T-helper 17 cell (primary cell): ENCODE measurements at places on chromosomes 1 and 21. TPM values are rescaled to one million over a fixed set of nuclear protein-coding genes. Genes with fewer than 3 reads are reported as not detected.

- H3K36me3 ChIP-seq, result no peaks in the 10 kb centered on the region
- H3K4me3 ChIP-seq, result no peak overlapping the region
- peaks cover 8% of the 10 kb centered on the region for H3K27me3 ChIP-seq
- DNase-seq, result no peak
Observed at GRCh38 chr1:91166106-91166712, 144.4 kb upstream of the ZNF644 start.

HES2 gene
- not detected for total RNA-seq

TTC39A gene
- total RNA-seq, result not detected

DNA sequence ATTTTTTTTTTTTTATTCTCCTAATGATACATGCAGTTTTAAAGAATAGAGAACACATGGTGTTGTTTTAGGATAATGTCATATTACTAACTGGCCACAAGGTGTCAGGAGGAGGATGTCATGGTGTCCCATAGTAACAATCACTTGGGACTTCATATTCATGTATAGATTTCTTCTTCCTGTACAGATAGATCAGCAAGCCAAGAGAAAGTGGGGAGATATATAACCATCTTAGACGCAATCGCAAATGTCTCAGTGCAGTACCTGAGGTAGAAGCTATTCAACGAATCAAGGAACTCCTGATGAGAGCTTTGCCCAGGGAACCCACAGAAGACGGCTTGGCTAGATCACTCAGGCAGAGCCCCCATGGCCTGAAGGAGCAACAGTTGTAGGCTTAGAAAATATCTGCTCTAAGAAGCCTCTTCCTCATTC is 12.3 kb downstream of the OR2T11 start:
- DNase-seq, result no peak
- no peak overlapping the region for H3K4me3 ChIP-seq
- H3K27ac ChIP-seq, result no peak overlapping the region
- H3K4me1 ChIP-seq, result peaks cover 6% of the 10 kb centered on the region

DNA sequence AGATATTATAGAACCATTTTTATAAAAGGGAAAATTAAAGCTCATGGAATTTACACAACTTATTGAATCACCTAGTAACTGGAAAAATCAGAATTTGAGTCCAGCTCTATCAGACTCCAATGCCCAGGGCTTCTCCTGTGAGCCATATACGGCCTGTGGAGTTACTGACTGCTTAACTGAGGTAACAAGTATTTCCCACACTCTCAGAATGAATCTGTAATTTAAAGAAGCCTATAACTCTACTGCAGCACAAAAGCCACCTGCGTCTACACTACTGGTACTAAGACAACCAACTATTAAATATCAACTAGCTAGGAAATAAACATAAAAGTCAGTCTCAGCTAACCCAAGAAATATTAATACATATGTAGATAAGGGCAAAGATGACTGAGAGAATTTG is 29.4 kb downstream of the SMYD3 start:
- H3K27me3 ChIP-seq, result no peaks in the 10 kb centered on the region
- H3K36me3 ChIP-seq, result no peaks in the 10 kb centered on the region
- no peak overlapping the region for H3K4me3 ChIP-seq

DNA sequence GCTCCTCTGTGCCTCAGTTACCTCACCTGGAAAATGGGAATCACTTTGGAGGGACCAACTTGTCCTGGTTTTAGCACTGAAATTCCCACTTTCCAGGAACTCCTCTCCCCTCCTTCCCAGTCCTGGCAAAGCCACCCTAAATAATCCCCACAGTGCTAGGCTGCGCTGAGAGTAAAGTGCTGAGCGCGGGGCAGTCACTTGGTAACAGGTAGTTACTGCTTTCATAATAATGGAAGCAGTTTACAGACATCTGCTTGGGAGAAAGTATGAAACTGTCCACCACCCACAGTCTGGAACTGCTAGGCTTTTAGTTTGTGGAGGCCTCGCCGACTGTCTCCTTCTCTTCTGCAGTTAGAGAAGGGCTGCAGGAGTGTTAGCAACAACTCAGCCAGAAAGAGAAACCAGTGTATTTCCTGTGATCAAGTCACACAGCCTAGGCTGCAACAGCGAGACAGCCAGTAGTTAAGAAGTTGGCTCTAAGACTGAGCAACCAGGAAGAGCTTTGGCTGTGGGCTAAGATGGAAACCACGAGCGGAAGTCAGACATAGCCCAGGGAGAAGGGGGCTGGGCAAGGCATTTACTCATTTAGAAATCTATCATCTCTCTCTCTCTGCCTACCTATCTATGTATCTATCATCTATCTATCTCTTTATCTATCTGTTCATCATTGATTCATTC is 30.8 kb upstream of the ABCG1 start:
- DNase-seq, result peak; percentile 59
- H3K36me3 ChIP-seq, result no peaks in the 10 kb centered on the region
- H3K27ac ChIP-seq, result peak overlapping the region; percentile 96
- H3K4me1 ChIP-seq, result peaks cover 58% of the 10 kb centered on the region

GRCh38 chr1:7703321-7704213 is 67.5 kb upstream of the VAMP3 start:
- no peaks in the 10 kb centered on the region for H3K36me3 ChIP-seq
- H3K4me3 ChIP-seq, result peak overlapping the region; percentile 82
- peaks cover 24% of the 10 kb centered on the region for H3K27me3 ChIP-seq
- peak overlapping the region; percentile 37 for H3K27ac ChIP-seq
- DNase-seq, result peak; percentile 33
- H3K4me1 ChIP-seq, result peaks cover 21% of the 10 kb centered on the region

DNA sequence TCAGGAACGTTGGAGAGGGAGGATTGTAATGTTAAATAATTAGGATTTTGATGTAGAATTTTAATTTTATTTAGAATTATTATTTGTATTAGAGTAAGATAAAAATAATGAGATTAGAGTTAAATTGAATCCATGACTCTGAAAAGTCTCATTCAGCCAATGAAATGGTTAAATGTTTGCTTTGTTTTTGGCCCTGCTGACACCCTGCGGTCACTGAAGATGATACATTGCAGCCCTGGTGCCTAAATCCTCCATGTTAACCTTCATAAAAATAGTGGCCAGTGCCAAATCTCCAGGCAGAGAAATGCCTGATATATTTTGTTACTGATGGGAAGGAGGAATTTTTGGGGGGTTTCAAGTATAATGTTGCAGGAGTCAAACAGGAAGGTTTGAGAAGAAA is 27.3 kb upstream of the RLF start:
- peaks cover 15% of the 10 kb centered on the region for H3K27me3 ChIP-seq
- no peak overlapping the region for H3K27ac ChIP-seq
- DNase-seq, result no peak
- H3K4me3 ChIP-seq, result no peak overlapping the region

THEM5 gene
- total RNA-seq, result 0.89 TPM

DNA sequence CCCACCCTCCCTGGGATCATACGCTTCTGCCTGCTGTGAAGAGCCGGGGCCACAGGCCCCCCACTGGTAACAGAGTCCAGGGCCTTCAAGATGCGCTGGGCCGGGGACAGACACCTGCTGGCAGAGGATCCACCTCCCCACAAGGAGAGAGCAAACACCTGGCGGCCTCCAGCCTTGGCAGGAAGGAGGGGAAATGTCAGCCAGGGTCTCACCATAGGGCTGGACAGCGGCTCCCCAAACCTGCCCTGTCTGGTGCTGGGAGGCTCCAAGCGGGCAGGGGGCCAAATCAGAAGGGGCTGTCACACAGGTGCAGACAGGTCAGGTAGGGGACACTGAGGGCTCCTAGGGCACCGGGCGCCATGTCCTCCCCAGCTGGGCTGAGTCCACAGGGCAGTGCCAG is 58.9 kb downstream of the KCNAB2 start:
- no peak overlapping the region for H3K4me3 ChIP-seq
- no peaks in the 10 kb centered on the region for H3K4me1 ChIP-seq
- no peak overlapping the region for H3K27ac ChIP-seq
- H3K36me3 ChIP-seq, result no peaks in the 10 kb centered on the region
- peaks cover 8% of the 10 kb centered on the region for H3K27me3 ChIP-seq
- DNase-seq, result no peak

- peak overlapping the region; percentile 56 for H3K27ac ChIP-seq
- DNase-seq, result no peak
- H3K27me3 ChIP-seq, result no peaks in the 10 kb centered on the region
- no peak overlapping the region for H3K4me3 ChIP-seq
- H3K4me1 ChIP-seq, result peaks cover 5% of the 10 kb centered on the region
Observed at GRCh38 chr1:21725748-21726392, 56.7 kb upstream of the RAP1GAP start.

DNA sequence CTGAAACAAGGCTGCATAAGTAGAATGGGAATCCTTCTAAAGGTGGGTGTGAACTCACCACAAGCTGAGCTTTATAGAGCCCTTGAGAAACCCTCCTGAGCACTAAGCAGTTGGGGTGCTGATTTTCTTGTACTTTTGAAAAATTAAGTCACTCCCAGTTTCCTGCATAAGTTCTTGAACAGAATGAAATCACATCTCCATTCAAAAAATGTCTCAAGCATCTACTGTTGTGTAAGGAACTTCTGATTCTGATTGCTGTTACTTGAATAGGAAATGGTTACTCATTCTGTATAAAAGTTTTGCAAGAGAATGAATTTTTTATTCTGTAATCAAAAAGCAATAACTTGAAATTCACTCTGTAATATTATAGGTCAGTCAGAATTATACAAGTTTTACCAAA is 50.8 kb upstream of the WNT2B start:
- H3K4me3 ChIP-seq, result no peak overlapping the region
- H3K36me3 ChIP-seq, result peaks cover 3% of the 10 kb centered on the region
- no peak for DNase-seq
- no peak overlapping the region for H3K27ac ChIP-seq

- peak overlapping the region; percentile 34 for H3K4me3 ChIP-seq
- peak overlapping the region; percentile 99 for H3K27ac ChIP-seq
- DNase-seq, result no peak
- H3K4me1 ChIP-seq, result peaks cover 42% of the 10 kb centered on the region
- H3K36me3 ChIP-seq, result no peaks in the 10 kb centered on the region
- H3K27me3 ChIP-seq, result no peaks in the 10 kb centered on the region
Observed at GRCh38 chr1:27138927-27139326, 16.0 kb downstream of the SLC9A1 start.

ASCL5 gene
- 0.27 TPM for total RNA-seq
